ENCODE measurements at places on chromosomes 16 and 17.

- DNase-seq: peak; percentile 6
Observed at GRCh38 chr16:24580665-24581064, 41.3 kb downstream of the RBBP6 start.

DNA sequence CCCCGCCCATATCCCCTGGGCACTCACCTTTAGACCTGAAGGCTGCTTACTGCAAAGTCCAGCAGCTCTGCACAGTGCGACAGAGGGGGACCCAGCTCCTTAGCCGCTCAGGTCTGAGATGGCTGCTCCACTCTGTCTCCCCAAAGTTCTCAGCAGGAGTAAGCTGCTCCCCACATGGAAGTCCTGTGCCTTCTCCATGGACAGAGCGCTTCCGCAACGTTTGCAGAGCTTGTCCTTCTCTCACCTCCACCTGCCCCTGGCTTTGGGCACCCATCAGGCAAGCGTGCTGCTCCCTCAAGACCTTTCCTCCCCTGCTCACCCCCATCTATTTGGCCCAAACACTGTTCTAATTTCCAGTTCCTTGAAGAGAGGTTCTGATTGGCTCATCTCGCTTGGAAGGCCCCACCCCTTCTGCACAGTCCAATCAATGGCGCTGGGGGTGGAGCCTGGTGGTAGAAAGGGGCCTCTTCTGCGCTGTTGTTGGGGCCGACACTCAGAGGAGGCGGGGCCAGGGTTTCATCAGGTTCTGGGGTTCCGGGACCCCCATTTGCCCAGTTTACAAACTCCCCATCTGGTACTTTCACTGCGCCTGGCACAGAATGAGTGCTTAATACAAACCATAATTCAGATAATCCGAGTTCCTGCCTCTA lies 137.2 kb downstream of the CYLD start:
- DNase-seq: peak; percentile 51

GRCh38 chr16:15644267-15644961 lies 1.5 kb upstream of the MARF1 start:
- DNase-seq: no peak

- DNase-seq: peak; percentile 36
Observed at GRCh38 chr16:6682142-6682811, 650.4 kb upstream of the RBFOX1 start.

- DNase-seq: no peak
Observed at GRCh38 chr16:10664720-10665126, 30.0 kb downstream of the TEKT5 start.

GRCh38 chr17:61335105-61335844 lies 64.4 kb upstream of the TBX2 start:
- no peak for DNase-seq

DNA sequence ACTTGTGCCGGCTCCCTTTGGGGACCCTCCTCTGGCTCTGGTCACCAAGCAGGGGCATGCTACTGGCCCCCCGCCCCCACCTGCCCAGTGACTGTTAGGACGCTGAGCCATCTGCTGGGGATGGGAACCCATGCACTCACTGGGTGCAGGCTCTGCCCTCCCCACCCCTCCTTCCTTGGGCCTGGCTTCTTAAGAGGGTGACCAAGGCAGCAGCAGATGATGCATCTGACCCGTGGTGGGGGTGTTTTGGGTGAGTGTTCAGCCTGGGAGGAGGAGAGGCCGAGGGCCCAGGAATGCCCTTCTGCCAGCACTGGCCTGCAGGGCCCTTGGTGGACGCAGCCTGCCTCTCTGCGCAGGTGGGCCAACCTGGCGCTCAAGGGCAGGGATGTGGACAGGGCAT lies 19.2 kb upstream of the MTSS2 start:
- DNase-seq: no peak

GRCh38 chr17:7133424-7133823 lies 18.8 kb upstream of the ASGR2 start:
- no peak for DNase-seq

GRCh38 chr16:89050119-89050867 lies 43.4 kb upstream of the ACSF3 start:
- no peak for DNase-seq

DNA sequence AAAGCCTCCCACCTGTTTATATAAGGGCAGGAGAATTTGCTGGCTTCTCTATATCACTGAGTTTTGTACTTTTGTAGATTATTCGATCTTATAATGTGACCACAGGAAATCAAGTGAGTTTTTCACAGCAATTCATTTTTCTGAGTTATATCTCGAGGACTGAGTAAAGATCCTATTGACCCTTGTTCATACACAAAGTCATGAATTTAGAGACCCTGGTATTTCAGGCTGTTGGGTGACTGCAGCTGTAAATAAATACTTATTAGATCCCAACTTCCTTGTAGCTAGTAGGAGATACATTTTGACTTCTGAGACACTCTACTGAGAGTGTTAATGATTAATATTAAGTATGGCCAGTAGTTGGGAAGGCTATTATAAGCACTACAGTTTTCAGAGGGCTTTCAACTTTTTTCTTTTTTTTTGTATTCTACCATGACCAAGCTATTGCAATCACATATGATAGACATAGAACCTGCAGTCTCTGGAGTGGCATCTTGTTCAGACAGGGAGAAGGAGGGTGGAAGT lies 3.2 kb upstream of the KRT20 start:
- no peak for DNase-seq

DNA sequence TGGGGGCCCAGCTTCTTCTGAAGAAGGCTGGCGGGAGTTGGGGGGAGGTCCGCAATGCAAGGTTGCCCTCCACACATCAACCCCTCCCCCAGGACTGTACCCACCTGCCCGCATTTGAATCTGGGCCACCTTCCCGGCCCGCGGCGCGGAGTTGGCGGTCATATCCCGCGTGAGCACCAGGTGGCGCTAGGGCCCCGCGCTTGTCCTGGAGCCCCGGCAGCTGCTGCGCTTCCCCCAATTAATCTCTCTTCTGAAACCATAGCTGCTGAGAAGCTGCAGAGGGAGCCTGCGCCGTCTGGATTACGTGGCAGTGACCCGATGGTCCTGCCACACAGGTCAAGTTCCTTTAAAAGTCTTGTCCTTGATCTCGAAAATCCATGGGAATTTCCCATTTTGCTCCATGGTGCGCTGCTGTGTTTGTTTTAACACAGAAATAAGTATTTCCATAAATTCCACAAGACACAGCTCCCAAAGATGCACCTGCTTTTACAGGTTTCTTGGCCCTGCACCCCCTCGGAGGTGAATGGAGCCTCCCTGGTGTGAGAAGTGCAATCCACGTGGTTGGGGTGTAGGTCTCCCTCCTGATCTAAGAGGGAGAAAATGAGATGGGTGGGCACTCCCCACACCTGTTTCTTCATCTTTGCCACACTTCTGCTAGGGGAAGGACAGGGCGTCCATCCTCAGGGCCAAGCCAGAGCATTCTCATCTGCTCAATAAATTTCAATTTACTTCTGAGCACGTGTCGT lies 22.1 kb downstream of the COX4I1 start:
- peak; percentile 62 for DNase-seq

GRCh38 chr17:7016886-7017826 lies 4.7 kb downstream of the RNASEK start:
- DNase-seq: no peak

- DNase-seq: no peak
Observed at GRCh38 chr16:72189865-72190371, 18.0 kb upstream of the PMFBP1 start.

- peak; percentile 16 for DNase-seq
Observed at GRCh38 chr17:58822148-58823050, 66.7 kb downstream of the PPM1E start.

DNA sequence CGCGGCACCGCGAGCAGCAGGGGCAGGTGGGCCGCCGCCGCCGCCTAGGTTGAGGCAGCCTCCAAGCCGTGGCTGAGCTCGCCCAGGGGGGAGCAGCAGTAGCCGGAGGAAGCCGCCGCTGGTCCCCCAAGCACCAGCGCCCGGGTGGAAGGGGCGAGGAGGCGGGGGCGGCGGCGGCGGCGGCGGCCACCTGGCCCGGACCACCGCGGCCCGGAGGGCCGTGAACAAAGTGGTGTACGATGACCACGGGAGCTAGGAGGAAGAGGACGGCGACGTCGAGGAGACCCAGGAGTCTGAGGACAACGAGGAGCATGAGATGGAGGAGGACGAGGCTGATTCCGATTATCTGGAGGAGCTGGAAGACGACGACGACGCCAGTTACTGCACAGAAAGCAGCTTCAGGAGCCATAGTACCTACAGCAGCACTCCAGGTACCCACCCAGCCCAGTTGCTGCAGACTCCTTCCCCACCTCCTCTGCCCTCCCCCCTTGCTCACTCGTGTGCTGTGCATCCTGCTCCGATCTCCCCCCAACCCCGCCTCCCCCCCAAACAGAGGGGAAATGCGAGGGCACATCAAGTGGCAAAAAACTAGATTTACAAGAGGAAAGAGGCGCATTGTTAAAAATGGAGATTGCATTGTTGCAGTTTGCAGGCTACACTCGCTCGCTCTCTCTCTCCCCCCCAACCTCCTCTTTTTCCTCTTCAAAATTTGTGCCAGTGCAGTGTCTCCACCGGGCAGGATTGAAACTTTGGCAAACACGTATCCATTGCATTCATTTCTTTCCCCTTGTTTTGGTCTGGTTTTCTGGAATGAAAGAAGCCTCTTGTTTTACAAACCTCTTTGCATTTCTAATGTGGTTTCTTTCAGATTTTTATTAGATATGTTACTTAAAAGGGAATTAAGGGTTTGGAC lies 41.8 kb upstream of the AMZ2 start:
- peak; percentile 42 for DNase-seq

DNA sequence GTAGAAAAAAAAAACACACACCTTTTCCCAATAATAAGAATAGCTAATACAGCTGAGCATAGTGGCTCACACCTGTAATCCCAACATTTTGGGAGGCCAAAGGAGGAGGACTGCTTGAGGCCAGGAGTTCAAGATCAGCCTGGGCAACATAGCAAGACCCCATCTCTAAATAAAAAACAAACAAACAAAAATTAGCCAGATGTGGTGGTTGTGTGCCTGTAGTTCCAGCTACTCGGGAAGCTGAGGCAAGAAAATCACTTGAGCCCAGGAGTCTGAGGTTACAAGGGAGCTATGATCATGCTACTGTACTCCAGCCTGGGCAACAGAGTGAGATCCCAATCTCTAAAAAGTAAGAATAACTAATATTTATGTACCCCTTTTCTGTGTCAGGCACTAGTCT lies 42.8 kb upstream of the GFOD2 start:
- no peak for DNase-seq

GRCh38 chr17:77957235-77957856 lies 1.2 kb upstream of the TNRC6C start:
- peak; percentile 38 for DNase-seq

GRCh38 chr17:46881015-46881414 lies 29.6 kb downstream of the WNT9B start:
- DNase-seq: no peak

GRCh38 chr16:83903751-83904150 lies 4.8 kb downstream of the MLYCD start:
- peak; percentile 20 for DNase-seq

GRCh38 chr16:48575471-48576050 lies 34.4 kb downstream of the N4BP1 start:
- DNase-seq: no peak

GRCh38 chr16:19393226-19394111 lies 24.2 kb upstream of the TMC5 start:
- DNase-seq: no peak
